Activated gamma-delta T cell (primary cell): ENCODE measurements at places on chromosomes 7 and 10.

DNA sequence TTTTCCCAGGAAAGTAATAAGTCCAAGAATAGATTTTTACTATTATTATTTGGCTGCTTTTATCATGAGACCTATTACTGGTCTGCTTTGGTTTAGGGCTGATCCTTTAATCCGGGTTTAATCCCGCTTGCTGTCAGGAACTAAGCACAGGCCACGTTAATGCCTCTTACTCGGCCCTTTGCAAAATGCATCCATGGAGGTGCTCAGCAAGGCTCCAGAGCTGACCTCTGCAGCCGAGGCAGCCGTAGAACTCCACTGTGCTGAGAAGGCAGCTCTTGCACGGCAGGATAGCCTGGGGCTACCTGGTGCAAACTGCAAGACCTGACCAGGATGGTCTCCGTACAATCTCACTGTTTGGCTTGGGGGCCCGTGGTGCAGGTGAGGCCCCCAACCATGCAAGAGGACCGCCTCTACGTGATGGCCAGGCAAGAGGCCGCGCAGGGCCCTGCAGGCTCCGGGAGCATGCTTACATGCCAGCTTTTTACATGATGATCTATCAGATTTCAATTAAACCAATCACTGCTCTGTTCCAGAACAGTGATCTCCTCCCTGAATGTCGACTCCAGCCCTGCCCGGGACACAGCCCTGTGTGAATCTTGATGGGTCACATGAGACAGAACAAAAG lies 10.4 kb upstream of the CALML3 start:
- DNase-seq = no peak

GRCh38 chr7:54811846-54812254 lies 52.8 kb upstream of the SEC61G start:
- DNase-seq = no peak

- DNase-seq = no peak
Measured at GRCh38 chr10:86068231-86069054, 298.2 kb downstream of the GRID1 start.

DNA sequence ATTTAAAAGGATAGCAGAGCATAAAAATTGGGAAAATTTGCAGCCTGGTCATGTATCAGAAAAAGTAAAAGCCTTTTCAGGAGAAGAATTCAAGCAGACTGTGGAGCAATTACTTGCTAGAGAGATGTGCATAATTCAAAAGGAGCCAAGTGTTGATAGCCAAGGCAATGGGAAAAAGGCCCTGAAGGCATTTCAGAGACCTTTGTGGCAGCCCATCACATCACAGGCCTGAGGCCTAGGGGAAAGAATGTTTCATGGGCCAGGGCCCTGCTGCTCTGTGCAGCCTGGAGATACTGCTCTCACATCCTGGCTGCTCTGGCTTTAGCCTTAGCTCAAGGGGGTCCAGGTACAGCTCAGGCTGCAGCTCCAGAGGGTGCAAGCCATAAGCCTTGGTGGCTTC lies 152.9 kb downstream of the MAGI2 start:
- no peak for DNase-seq

DNA sequence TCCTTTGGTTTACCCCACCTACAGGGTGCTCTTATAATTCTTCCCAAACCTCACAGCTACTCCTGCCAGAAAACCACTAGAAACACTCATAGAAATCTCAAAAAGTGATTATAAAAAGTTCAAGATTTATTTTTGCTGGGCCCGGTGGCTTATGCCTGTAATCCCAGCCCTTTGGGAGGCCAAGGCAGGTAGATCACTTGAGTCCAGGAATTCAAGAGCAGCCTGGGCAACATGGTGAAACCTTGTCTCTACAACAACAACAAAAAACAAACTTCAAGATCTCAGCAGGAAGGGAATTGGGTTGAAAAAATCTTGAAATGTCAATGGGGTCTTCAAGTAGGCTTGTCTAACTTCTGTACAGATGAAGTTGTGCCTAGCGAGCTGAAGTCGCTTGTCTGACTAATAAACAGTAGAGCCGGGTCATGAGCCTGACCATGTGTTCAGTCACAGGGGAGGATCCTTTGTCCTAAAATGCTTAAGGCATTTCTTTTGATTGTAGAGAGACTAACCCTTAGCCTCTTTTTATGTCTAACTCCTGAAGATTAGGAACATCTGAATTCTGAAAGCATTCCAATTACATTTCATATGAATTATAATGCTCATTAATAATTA lies 124.6 kb downstream of the NOC3L start:
- DNase-seq = no peak

GRCh38 chr7:98687111-98687751 lies 70.1 kb downstream of the NPTX2 start:
- DNase-seq = no peak

- DNase-seq = no peak
Measured at GRCh38 chr10:79143879-79144278, 75.1 kb downstream of the ZMIZ1 start.

- no peak for DNase-seq
Measured at GRCh38 chr7:157769526-157770215, 432.9 kb downstream of the DNAJB6 start.

- no peak for DNase-seq
Measured at GRCh38 chr7:55873765-55874164, 11.2 kb upstream of the SEPTIN14 start.

DNA sequence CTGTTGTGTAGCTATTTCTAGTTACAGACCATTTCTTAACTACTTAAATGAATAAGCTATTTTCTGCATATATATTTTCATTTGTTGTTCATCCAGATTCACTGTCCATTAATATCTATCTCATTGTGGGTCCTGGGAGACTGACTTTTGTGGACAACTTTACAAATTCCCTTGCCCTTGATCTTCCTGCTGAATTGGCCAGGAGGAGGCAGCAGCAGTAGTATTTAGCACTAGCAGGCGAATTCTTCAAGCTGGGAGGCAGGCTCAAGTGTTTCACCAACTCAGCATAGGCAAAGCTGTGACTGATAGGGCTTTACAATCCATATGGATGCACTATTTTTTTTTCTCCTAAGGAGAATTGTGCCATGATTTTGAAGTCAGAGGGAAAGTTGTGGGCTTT lies 461.0 kb upstream of the NRG3 start:
- no peak for DNase-seq

GRCh38 chr10:86654411-86655172 lies at the start of gene OPN4:
Gene OPN4, plus strand, starts transcription at chr10:86654547. Its CDS starts 237 bp downstream, at chr10:86654784.
- DNase-seq = no peak

- DNase-seq = no peak
Measured at GRCh38 chr7:148905093-148905666, 21.1 kb upstream of the EZH2 start.

DNA sequence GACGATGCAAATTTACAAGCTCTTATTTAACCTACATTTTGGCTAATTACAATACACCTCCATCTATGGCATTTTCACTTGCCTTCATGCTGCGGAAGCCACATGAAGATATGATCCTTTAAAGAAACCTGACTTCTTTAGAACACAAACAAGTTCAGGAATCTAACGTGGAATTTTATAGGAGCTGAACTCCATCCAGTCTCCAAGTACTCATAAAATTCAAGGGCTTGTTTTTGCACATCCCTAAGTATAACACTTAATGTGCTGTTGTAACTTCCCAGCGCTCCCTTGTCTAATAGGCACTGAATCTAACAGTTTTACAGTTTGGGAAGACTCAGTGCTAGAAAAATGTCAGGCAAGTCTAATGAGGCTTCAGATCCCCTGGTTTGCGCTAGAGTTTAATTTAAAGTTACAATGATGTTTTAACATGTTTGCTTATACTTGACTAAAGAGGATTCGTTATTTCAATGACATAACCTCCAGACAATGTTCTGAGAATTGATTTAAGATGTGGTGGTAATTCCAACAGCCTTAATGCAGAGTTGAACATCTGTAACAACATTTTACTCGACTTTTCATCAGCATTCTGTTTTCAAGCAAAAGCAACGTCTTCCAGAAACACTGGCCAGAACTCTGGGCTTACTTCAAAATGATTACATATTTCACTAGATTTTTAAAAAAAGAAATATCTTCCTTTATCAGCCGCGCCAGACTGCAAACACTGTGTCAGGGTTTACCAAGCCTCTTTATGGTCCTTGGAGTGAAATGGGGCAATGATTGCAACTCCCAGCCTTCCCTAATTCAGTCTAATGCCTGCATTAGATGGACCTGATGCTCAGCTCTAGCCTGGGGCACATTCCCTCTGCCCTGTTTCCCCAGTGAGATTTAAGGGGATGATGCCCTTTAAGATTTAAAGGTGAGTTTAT lies 664.3 kb downstream of the KCNMA1 start:
- no peak for DNase-seq

DNA sequence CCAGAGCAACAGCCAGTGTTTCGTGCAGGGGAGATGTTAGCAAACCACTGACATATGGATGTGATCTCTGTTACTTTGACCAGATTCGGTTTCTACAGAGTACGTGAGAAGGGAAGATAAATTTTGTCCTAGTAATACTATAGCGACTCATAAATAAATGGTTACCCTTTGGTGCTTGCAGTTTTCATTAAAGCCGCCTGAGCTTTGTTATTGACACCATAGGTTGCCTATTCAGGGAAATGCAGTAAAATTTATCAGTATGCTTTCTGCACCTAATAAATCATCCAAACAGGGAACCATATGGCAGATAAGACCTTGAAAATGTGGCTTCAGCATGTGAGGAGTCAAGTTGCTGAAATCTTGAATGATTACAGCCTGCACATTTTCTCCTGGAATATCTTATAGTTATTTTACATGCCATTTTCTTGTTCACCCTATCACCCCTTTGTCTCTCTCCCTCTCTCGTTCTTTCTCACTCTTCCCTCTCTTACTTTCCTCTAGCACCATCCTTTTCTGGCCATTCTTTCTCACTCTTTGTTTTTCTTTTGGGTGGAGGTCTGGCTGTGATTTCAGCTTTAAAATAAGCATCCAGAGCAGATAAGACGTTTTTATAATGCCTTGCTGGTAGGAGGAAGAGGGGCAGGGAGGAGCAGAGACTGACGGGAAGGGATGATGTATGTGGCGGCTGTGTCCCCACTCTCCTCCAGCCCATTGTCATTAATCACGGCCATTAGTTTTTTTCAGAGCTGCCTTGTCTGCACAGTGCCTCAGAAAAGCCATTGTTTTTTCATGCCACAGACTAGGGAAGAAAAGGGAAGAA lies 182.5 kb downstream of the LRMDA start:
- DNase-seq = no peak

DNA sequence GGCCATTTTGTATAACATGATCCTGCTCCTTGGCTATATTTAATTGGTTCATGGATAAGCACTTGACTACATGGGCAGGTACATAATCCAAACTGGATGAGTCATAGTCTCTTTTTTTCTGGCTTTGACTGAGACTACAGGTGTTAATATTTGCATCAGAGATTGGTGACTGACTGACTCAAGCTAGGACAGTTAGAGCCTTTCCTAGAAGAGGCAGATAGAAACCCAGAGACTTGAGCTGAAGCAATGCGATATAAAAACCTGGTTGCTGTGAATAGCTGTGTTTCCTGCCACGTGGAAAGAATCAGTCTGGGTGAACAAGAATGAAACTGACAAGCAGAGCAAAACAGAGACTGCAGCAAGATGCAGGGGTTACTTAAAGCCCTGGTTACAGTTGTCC lies 81.0 kb downstream of the SAMD9 start:
- no peak for DNase-seq

GRCh38 chr7:149853157-149853556 lies 15.0 kb downstream of the ZNF862 start:
- DNase-seq = no peak

- no peak for DNase-seq
Measured at GRCh38 chr7:19116121-19117090, 1.0 kb downstream of the TWIST1 start.

DNA sequence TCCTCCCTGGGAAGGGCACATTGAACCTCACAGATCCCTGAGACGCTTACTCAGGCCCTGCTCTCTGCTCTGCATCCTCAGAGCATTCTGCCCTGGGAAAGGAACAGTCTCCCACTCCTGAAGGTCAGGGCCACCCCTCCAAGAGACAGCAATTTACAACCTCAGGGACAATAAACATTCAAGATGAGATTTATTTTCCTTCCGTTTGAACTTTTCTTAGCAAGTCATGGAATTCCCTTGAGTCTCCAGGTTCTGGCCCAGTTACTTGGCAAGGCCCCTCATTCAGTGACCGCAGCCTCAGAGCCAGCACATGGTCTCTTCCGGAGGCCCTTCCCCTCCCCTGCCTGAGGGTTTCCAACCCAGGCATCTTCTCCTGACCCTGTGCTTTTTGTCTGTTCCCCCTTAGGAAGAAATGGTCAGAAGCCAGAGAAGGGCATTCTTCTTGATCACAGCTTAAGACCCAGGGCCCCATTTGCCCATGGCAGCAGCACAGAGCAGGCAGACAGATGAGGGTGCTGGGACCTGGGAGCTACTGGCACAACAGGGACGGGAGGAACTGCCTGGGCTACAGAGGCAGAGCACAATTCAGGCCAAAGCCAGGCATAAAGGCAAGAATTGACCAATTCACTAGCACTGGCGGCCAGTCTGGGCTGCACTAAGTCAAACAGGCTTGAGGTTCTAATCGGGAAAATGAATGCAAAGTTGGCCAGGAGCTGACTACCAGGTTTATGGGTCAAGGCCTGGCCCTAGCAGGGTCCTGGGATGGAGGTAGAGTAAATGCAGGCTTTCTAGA lies 56.7 kb downstream of the VSTM4 start:
- no peak for DNase-seq

- DNase-seq = no peak
Measured at GRCh38 chr7:74464931-74465886, 11.5 kb downstream of the GTF2IRD1 start.
